ENCODE measurements at places on chromosomes 16 and 17.
A peak's percentile ranks its signal among the peaks of the same experiment; 100 is the strongest.

GRCh38 chr17:79216826-79217225 lies 142.2 kb downstream of the ENGASE start:
- no peak for DNase-seq

DNA sequence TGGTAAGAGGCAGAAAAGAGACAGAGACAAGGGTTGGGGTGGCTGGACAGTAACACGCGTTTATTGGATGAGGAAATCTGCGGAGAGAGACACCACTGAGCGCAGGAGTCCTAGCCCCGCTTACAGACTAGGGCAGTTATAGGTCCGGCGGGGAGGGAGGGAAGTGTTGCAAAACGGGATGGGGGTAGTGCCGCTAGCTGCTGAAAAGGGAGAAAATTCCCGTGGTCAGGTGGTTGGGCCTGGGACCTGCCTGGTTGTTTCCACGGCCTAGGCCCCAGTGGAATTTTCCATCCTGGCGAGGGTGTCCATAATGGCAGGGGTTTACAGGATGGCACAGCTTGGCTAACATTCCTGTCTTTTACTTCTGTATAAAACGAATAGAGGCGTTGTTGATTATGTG lies 5.5 kb upstream of the CPHXL2 start:
- DNase-seq = no peak

- DNase-seq = no peak
These were observed 18.5 kb upstream of the PHF12 start for GRCh38 chr17:28969706-28970393.

- DNase-seq = no peak
These were observed 101.4 kb downstream of the RMI2 start for GRCh38 chr16:11446566-11447119.

DNA sequence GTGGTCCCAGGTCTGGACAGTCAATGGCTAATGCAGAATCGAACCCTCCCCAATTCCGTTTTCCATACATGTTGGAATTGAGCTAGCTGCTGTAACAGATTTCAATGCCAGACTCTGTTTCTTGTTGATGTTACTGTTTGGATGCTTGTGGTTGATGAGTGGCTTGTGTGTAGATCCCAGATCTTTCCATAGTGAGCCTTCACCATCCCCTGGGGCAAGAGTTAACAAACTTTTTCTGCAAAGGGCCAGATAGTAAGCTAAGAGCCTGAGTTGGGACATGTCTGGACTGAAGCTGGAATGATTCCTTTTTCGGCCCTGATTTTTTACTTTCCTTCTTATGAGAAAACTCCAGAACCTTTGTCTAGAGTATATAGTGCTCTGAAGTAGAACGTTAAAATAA lies 296.3 kb downstream of the CPPED1 start:
- no peak for DNase-seq

DNA sequence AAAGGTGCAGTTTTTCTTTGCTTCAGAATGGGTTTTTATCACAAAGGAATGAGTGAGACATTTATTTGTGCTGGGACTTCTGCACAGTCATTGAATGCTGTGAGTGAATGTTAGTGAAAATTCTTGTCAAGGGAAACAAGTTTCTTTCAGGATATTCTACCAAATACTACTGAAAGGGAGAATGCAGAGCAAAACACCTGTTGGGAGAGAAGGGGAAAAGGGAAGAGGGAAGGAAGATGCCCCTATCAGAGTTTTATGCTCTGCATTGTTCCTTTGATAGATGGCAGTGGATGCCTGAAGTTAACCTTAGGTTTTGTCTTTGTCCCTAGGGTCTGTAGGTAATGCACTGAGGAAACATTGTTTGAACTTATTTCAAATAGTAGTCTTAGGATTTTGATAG lies 3.1 kb downstream of the GGNBP2 start:
- no peak for DNase-seq

DNA sequence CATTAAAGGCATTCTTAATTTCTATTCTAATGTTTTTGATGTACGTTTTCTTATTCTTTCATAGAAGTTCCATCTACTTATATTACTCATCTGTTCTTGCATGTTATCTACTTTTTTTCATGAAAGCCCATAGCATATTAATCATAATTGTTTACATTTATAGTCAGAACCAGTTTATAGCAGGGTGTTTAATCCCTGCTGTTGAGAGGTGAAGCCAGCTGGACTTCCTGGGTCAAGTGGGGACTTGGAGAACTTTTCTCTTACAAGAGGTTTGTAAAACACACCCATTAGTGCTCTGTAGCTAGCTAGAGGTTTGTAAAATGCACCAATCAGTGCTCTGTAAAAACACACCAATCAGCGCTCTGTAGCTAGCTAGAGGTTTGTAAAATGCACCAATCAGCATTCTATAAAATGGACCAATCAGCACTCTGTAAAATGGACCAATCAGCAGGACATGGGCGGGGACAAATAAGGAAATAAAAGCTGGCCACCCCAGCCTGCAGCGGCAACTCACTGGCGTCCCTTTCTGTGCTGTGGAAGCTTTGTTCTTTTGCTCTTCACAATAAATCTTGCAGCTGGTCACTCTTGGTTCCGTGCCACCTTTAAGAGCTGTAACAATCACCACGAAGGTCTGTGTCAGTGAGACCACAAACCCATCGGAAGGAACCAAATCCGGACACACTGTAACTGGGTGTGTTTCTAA lies 120.6 kb downstream of the TANC2 start:
- DNase-seq = no peak

- DNase-seq = peak; percentile 32
These were observed 5.8 kb upstream of the MRPL58 start for GRCh38 chr17:75006653-75007052.

- peak; percentile 80 for DNase-seq
These were observed 28.2 kb upstream of the ADGRG1 start for GRCh38 chr16:57600048-57600835.

- DNase-seq = no peak
These were observed 93.6 kb upstream of the DYNLRB2 start for GRCh38 chr16:80447241-80447640.

GRCh38 chr17:40348562-40349476 lies 15.7 kb downstream of the GJD3 start:
- DNase-seq = no peak

GRCh38 chr16:81497690-81498089 lies 53.1 kb downstream of the CMIP start:
- no peak for DNase-seq

DNA sequence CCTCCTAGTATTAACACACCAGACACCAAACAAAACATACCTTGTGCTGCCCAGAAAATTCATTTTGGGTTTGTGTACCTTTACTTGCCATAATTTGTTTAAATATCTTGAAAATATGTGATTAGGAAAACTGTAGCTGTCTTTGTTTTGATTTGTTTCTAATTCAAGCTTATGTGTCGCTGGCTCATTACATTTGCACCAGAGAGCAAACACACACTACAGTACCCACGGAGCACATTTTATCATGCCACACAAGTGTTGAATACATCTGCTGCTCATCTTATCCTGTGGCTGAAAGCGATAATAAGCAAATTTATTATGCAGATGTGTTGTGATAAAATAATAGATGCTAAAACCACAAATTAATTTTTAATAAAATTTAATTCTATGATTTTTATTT lies 63.1 kb downstream of the SPAG9 start:
- no peak for DNase-seq

GRCh38 chr17:75632863-75633485 lies at the start of gene SMIM5:
SMIM5 (plus strand) TSS chr17:75633434; CDS start chr17:75640202, 6,768 bp downstream.
- DNase-seq = peak; percentile 91

GRCh38 chr16:21526923-21527807 lies 72.2 kb upstream of the METTL9 start:
- no peak for DNase-seq

- no peak for DNase-seq
These were observed 44.1 kb downstream of the DDX19A start for GRCh38 chr16:70390774-70391173.

GRCh38 chr17:38704606-38705522 lies at the start of gene MLLT6:
MLLT6 (plus strand) TSS chr17:38705273; CDS start chr17:38705633, 360 bp downstream.
- DNase-seq = peak; percentile 93

GRCh38 chr16:81729451-81729850 lies 49.6 kb upstream of the PLCG2 start:
- DNase-seq = no peak

- peak; percentile 66 for DNase-seq
These were observed 192.4 kb upstream of the GSE1 start for GRCh38 chr16:85420501-85421337.

GRCh38 chr16:27636453-27637240 lies 86.7 kb downstream of the KATNIP start:
- no peak for DNase-seq

- DNase-seq = no peak
These were observed 42.4 kb upstream of the NF1 start for GRCh38 chr17:31052187-31052889.

DNA sequence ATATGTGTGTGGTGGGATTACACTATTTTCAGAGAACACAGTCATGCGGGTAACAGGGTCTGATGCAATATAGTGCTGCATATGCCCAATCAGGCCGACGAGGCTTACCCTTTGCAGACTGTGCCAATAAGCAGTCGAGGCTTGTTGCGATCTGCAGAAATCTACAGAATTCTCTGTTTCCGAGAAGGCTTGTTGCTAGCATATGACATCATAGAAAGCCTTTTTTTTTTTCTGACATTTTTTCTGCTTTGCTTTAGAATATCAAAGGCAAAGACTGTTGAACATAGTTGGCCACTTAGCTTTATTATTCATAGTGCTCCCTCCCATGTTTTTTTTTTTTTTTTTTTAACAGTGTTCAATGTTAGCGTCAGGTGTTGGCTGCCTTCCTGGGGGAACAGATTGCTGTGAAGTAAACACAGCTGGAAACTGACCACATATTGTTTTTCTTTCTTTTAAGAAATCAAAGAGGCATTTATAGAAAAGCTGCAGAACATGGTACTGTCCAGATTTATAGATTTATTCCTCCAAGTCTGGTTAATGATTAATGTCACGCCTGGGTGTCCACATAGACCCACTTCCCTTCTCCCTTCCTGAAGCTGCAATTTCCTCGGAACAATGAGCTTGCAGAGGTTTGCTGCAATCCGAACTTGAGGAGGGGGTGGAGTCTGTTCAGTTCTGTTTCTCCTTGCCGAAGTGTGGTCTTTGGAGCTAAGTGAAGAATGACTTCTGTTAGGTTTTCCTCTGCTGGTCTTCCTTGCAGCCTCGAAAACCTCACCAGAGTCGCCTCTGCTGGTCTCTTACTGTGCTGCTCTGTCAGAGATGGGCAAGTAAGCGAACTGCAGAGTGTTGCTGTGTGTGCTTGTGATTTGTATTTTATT lies 87.3 kb downstream of the MAP2K6 start:
- DNase-seq = peak; percentile 69

DNA sequence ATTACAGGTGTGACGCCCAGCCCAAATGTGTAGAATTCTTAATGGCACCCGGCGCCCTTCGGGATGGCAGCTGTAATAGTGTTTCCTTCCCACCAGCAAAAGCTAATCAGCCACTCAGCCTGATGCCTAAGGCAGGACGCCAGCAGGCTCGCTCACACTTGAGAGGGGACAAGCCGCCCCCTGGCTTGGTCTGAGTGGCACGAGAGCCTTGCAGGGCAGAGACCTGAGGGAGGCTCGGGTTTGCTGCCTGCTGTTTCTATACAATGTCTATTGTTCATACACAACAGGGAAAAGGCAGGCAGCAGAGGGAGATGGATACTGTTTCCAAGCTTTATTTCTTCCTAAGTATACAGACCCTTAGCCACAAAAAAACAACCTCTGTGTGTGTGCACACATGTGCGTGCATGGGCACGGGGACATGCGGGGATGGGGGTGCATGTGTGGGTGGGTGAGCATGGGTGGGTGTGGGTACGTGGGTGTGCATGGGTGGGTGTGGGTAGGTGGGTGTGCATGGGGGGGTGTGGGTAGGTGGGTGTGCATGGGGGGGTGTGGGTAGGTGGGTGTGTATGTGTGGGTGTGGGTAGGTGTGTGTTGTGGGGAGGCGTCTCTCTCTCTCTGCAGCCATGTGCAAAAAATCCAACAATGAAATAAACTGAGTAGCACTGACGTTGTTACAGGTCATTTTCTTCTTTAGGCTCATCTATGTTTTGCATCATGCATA lies 10.0 kb downstream of the SLC38A8 start:
- no peak for DNase-seq

DNA sequence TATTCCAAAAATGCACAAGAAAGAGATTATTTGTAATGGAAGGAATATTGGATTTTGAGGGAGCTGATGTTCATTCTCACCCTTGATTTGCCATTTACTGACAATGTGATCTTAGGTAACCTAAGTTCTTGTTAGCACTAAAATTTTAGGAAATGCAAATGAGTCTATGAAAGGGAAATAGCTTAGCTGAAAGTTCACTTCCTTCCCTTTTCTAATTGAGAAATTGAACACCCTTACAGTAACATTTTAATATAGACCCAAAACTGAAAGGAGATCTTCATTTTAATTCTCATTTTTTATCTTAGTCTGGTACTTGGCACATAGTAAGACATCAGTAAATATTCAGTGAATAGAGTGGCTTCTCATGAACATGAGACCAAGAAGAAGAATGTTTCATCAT lies 10.9 kb upstream of the WSB1 start:
- DNase-seq = no peak

DNA sequence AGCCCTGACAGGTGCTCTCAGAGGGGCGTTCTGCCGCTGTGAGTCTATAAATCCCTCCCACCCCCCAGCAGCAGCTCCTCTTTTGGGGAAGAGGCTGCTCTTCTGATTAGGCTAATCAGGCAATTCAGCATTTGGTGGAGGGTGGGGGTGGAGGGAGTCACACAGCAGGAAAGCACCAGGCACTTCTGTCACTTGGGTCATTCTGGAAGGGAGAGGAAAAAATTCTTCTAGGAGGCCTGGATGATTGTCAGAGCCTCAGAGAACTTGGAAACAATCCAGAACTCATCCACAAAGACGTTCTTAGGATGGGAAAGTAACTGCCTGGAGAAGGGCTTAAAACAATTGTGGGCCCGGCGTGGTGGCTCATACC lies 7.3 kb upstream of the SSTR2 start:
- DNase-seq = no peak

- no peak for DNase-seq
These were observed 18.5 kb downstream of the LMF1 start for GRCh38 chr16:952321-952720.

- DNase-seq = peak; percentile 34
These were observed 11.8 kb upstream of the CLTC start for GRCh38 chr17:59607817-59608403.

GRCh38 chr16:81798311-81799137 lies 19.4 kb downstream of the PLCG2 start:
- DNase-seq = no peak

DNA sequence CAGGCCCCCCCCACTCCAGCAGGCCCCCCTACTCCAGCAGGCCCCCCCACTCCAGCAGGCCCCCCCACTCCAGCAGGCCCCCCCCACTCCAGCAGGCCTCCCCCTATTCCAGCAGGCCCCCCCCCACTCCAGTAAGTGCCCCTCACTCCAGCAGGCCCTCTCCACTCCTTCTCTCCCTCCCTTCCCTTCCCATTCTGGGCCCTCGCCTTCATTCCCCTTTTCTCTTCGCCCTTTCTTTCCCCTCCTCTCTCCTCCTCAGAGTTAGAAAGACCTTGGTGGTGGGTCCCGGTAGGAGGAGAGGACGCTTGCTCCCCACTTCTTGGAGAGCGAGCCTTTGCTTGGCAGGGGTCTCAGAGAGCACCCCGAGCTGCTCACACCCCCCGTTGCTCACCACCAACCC lies 177.0 kb upstream of the TNRC6C start:
- DNase-seq = no peak

- no peak for DNase-seq
These were observed 40.1 kb downstream of the ADAMTS18 start for GRCh38 chr16:77394699-77395098.

- no peak for DNase-seq
These were observed 5.7 kb upstream of the LPO start for GRCh38 chr17:58232707-58233156.

- peak; percentile 66 for DNase-seq
These were observed 8.6 kb downstream of the SLC7A5 start for GRCh38 chr16:87860553-87861299.

GRCh38 chr17:39867880-39868553 lies at the start of gene ZPBP2:
ZPBP2 (plus strand) TSS chr17:39868202; CDS start chr17:39868355, 153 bp downstream.
- DNase-seq = no peak
